ENCODE measurements at places on chromosomes 1 and 21.

- DNase-seq, result no peak
Measured at GRCh38 chr1:38266197-38266520, 219.6 kb upstream of the POU3F1 start.

- no peak for DNase-seq
Measured at GRCh38 chr1:18636596-18637508, 6.2 kb downstream of the PAX7 start.

GRCh38 chr1:240070188-240070587 lies 21.5 kb upstream of the FMN2 start:
- no peak for DNase-seq

DNA sequence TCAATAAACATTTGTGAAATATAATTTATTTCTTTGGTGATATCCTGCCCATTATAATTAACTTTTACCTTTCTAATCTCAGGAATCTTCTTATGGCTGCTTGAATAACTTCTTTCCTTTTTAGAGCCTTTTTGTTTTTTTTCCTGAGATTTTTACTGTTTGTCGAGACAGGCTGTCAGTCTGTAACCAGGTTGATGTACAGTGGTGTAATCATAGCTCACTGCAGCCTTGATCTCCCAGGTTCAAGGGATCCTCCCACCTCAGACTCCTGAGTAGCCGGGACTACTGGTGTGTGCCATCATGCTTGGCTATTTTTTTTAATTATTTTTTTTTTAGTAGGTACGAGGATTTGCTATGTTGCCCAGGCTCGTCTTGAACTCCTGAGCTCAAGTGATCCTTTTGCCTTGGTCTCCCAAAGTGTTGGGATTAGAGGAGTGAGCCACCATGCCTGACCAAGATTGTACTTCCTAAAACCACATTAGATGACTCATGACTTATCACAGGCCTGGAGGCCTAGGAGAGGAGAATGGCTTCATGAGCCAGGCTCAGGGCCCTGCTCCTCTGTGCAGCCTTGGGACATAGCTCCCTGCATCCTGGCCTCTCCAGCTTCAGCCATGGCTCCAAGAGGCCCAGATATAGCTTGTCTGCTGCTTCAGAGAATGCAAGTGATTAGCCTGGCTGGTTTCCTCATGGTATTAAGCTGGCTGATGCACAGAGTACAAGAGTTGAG lies 48.6 kb downstream of the CTH start:
- DNase-seq, result no peak

GRCh38 chr1:222926566-222926965 lies 111.7 kb downstream of the DISP1 start:
- no peak for DNase-seq

DNA sequence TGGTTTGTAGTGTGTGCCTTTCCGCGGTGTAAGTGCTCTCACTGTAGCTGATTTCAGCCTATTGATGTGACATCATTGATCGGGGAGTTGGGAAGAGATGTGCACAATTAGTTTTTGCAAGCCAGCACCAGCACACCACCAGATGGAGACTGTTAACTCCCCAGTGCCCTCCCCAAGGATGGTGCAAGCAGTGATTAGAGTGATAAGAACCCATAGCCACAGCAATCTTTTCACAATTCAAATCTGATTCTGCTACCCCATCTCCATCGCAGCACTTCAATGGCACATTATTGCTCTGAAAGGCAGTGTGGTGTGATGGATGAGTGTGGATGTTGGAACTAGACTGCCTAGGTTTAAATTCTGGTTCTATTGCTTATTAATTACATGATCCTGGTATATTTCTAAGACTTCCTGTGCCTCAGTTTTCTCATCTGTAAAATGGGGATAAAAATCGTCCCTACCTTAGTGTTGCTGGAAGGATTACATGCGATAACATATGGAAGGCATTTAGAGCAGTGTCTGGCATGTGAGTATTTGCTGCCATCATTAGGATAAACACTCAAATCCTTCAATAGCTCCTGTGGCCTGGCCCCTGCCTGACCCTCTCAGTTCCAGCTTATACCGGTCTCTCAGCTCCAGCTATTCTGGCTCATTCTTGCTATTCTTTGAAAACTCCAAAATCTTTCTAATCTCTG lies 6.7 kb downstream of the CSF3R start:
- DNase-seq, result peak; percentile 54

DNA sequence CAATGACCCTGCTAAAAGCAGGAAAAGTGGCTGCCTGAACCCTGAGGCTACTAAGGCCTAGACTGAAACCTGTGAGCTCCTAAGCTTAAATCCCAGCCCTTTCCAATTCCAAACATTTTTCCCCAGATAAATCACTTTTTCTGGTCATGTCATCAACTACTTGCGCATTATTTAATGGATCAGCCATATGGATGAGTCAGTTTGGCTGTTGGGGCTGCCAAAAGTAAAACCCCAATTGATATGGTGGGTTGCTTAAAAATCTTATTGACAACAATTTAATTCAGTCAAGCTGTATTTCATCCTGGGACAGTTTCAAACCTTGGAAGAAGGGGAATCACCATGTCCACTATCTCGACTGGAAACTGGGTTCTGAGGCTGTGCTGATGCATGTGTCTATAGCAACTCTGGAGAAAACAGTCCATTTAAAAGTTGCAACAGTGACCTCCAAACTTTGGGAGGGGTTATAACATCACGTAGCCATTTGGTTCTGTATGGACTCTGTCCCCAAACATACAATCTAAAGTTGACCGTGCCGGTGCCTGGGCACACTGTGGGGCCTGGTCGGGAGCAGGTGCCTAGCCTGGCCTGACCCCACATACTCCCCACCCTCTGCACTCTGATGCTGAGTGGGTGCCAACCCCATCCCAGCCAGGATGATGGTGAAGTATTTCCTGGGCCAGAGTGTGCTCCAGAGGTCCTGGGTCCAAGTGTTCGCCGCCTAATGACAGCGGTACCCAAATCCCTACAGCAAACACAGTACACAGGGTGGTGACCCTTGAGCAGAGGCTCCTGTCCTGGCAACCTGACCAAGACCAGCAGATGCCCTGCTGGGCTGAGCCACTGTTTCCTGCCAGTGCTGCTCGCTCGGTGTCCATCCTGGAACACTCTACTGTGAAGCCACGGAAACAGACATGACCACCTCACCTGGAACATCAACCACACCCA lies 46.5 kb upstream of the LRRC52 start:
- DNase-seq, result no peak

GRCh38 chr1:15691434-15692032 lies 7.4 kb downstream of the PLEKHM2 start:
- DNase-seq, result peak; percentile 70

- DNase-seq, result no peak
Measured at GRCh38 chr1:29896791-29897714, 660.7 kb downstream of the PTPRU start.

DNA sequence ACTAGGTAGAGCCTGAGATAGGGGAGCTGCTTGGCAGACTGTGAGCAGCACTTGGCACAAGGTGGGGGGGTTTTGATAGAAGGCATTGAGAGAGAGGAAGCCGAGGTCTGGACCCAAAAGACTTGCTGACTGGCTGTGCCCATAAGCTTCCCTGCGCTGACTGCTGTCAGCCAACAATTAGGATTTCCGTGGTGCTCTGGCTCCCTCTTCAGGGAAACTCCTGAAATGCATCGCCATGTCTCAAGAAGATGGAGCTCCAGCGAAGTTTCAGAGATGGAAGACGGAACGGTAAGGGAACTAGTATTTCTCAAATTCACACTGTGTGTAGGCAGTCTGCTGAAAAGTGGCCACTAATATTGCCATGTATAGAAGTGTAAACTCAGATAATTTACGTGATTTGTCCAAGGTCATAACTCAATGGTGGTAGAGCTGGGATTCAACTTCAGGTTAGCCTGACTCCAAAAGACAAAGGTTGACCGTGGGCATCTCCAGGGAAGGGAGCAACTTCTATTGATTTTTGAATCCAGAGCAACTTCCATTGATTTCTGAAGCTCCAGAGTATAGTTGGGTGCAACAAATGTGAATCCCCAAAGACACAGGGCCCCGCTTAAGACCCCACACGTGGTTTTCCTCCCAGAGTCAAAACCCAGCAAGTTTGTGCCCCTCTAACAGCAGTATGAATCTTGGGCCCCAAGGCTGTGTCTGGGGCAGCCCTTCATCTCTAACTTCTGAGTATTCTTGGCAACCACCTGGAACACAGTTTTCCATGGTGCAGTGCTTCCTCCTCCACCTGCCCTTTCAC lies 44.5 kb upstream of the CRNN start:
- peak; percentile 87 for DNase-seq

- peak; percentile 64 for DNase-seq
Measured at GRCh38 chr1:183915625-183916510, 110.9 kb downstream of the RGL1 start.

- DNase-seq, result peak; percentile 49
Measured at GRCh38 chr1:3714284-3714741, 37.9 kb upstream of the CCDC27 start.

DNA sequence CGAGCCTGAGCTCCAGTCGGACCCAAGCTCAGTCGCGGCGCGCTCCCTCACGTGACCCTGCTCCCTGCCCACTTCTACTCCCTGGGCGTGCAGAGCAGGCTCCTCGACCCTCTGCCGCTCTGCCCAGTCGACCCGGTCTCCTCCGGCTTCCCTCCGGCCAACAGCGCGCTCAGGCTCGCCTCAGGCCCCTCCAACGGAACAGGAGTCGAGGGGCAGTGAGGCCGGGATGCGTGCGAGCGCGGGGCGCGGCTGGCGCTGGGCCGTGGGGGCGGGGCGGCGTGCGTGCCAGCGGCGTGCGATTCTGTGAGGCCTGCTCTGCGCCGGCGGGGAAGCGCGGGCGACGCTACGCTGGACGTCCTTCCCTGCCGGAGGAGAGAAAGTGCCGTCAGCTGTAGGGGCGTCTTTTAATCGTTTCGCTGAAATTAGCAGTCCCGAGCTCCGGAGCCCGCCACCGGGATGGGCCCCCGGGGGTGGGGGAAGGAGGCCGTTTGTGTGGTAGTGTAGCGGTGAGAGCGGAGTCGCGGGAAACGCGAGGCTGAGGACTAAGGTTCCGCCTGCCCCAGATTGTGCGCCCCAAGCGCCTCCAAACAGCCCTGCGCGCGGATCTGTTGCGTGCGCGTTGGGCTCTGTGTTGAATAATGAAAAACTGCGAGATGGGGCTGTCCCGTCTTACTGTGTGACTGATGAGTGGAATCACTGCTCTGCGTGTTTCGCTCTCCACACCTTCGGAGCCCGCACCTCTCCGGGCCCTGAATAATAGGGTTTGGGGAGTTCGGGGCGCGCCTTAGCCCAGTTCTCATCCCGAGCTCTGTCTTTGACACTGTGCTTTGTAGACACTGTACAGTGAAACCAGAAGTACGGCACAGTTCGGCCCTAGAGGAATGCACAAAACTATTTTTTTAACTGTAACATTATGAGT lies at the start of gene ACBD6:
TSS of gene ACBD6 (minus strand) at position 217 of the 919 bp plus-strand sequence. CDS start 311 bp downstream, outside the sequence.
- peak; percentile 89 for DNase-seq

DNA sequence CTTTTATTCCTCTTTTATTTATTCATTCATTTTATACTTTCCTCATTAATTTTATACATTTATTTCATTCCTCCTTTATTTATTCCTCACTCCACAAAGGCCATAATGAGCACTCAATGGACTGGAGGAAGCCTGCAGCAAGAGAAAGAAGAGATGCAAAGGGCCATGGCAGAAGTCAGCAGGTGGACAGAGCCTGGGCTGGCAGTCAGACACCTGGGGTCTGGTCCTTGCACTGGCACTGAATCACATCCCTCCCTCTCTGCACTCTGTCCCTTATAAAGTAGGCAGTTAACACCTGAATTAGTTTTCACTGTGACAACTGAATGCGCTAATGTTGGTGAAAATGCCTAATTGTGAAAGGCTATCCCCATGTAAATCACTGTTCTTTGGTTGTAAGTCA lies 38.6 kb downstream of the FAM78B start:
- DNase-seq, result no peak

DNA sequence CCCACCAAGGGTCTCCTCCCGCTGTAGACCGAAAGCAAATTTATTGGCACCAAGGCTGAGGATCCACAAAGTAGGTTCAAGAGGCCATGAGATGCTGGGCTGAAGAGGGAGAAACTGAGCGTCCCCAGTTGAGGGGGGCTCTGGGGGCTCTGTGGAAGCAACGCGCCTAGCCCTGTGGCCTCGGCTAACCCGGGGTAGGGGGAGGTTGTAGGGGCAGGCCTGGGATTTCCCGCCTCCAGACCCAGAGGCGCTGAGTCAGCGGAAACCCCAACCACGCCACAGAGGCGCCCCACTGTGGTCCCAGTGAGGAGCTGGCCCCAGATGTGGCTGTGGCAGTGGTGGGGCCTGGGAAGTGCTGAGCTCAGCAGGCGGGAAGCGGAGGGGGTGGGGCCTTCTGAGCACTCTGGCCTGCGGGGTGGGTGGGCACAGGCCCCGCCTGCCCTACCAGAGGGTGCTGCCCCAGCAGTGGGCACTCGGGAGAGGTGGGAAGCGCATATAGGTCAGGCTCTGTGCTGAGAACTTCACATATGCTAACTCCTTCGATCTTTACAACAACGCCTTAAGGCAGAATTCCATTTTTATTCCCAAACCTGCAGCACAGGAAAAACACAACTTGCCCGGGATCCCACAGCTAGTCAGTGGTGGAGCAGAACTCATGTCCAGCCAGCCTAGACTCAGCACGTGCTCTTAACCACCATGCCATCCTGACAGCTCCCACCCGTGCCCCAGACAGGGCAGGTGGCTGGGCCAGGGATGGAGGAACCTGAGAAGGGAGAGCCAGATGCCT lies 1.5 kb upstream of the COL16A1 start:
- DNase-seq, result no peak

- DNase-seq, result no peak
Measured at GRCh38 chr1:41811051-41811795, 107.5 kb downstream of the HIVEP3 start.

DNA sequence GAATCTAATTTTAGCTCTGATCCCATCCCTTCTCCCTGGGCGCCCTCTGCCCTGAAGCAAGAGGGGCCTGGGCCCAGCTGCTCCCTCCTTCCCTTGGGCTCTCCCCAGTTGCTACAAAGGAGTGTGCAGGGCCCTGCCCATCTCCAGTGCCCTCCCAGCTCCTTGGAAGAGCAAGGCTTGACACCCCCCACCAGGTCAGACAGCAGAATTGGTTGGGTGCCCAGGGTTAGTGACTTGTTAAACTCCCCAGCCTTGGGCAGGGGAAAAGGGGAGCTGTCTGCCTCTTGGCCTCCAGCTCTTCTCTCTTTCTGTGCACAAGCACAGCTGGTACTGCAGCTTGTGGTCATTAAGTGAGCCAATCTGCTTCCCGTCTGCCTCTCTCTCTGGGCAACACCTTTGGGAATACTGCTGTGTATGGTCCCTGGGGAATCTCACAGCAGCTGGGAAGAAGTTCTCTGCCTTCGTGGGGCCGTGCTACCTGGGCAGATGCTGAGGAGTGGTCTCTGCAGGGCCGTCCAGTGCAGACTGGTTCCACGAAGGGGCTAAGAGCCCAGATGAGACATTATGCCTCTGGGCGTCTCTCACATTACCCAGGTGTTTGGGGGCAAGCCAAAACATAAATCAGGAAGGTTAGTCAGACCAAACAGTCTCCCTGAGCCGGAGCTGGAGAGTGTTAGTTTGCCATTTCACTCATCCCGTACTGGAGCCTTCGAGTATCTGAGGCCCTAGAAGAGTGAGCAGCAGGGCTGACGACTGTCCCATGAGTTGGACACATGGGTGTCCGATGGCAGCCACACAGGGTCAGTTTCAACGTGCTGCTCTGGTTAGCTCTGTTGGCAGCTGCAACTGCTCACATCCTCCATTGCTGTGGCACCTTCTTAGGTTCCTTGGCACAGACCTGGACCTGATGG lies 37.3 kb downstream of the TMEM53 start:
- peak; percentile 56 for DNase-seq
